ENCODE measurements at places on chromosomes 5 and 9.

GRCh38 chr5:171961117-171961516 is 45.3 kb downstream of the FBXW11 start:
- DNase-seq = no peak

- no peak for DNase-seq
Measured at GRCh38 chr9:589723-590122, 251.8 kb upstream of the DMRT1 start.

GRCh38 chr5:138831703-138832102 is 43.4 kb downstream of the LRRTM2 start:
- DNase-seq = no peak

DNA sequence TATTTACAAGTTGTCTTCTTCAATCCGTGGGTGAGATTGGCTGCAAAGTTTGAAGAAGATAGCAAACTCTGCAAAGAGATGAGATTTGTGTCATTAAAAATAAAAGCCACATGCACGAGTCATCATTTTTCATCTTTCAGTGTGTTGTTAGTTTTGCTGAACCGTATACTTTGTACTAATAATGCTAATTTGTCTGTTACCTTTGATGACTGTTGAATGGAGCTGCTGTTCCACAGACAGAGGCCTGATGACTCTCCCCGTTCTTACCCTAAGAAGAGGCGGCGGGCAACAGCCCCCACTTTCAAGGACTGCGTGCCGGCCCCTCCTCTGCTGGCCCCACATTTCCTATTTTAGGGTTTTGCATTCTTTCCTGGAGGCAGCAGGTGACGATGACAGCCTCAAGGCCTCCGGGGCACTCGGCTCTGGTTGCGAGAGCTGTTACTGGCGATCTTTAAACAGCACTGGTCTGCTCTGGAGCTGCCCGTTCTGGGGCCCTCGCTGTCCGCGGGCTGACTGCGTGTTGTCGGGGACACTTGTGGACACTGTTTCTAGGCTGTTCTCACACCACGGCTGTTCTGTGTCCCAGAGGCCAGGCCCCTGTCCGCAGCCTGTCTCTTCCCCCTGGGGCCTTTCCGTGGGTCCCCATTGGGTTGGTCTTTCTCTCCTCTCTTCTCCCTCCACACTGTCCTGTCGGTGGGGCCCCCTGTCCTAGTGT is 35.1 kb downstream of the NDUFS6 start:
- DNase-seq = no peak

- DNase-seq = no peak
Measured at GRCh38 chr5:105782501-105782900, 1888.2 kb downstream of the EFNA5 start.

DNA sequence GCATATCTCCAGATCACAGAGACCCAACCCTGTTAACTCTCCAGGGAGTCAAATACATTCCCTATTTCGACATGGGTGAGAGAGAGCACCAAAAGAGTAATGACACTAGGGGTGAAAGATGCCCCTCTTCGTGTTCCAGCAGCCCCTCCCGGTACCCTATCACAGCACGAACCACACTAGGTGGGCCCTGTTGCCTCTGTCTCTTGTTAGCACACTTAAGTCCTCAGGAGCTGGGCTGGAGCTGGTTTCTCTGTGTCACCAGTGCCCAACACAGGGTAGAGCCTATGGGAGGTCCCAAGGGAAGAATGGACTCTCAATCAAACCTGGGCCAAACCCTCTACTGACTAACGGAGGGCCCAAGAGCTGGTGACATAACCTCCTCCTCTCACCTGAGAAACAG is 1.2 kb downstream of the CDK20 start:
- DNase-seq = no peak

GRCh38 chr5:112063191-112063590 is 306.2 kb upstream of the NREP start:
- no peak for DNase-seq

DNA sequence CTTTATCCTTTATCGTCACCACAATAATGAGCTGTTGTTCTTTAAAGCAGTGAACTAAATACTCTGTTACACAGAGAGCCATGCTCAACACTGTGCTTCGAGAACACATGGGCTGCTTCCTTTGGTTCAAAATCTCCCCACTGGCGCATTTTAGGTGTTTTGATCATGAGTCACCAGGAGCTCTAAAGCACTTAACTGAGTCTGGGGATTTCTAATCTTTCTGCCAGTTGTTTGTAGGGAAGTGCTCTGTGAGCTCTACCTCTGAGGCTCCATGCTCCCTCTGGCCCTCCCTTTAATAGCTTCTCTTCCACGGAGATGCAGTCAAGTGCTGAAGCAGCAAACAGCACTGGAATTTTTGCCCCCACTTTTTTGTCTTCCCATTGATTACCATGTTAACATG is 17.0 kb downstream of the ERAP2 start:
- DNase-seq = no peak

- no peak for DNase-seq
Measured at GRCh38 chr9:135896626-135897025, 10.7 kb downstream of the CAMSAP1 start.

GRCh38 chr9:16608906-16609305 is 261.6 kb downstream of the BNC2 start:
- no peak for DNase-seq

- peak; percentile 16 for DNase-seq
Measured at GRCh38 chr5:172902497-172903472, 56.4 kb upstream of the RPL26L1 start.

GRCh38 chr9:99433555-99433954 is 211.5 kb downstream of the SEC61B start:
- no peak for DNase-seq

- no peak for DNase-seq
Measured at GRCh38 chr9:89480825-89481537, 16.9 kb downstream of the SEMA4D start.

- DNase-seq = no peak
Measured at GRCh38 chr9:110984890-110985437, 53.3 kb downstream of the LPAR1 start.

DNA sequence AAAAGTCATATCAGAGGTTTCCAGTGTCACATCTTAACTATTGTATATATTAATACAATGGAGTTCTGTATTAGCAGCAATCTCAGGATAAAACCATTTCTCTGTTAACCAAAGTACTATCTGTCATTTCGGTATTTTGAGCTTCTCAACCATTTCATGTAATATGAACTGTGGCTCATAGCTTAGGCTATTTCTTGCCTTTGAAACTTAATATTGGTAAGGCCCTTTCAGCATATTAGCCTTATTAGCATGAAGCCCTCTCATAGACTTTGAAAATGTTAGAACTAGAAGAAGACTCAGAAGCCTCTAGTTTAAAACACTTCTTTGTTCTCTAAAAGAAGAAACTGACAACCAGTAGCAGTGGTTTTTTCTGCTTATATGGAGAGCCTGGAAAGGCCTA is 731 bp downstream of the CAVIN4 start:
- DNase-seq = no peak

DNA sequence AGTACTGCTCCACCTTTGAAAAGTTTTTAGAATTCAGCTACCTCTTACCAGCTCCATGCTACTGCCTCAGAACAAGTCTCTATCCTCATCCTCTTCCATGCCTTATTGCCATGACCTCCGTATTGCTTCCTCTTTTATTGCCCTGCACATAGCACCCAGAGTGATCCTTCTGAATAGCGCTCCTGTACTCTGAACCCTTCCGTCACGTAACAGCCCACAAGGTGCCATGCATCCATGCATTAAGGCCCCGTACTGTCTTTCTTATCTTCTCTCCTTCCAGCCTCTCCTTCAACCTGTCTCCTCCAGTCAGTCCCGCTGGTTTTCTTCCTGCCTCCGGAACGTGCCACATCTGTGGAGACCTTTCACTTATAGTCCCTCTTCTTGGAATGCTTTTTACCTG is 273.3 kb upstream of the SEMA6A start:
- no peak for DNase-seq

- no peak for DNase-seq
Measured at GRCh38 chr5:97854871-97855762, 672.1 kb upstream of the RIOK2 start.

- no peak for DNase-seq
Measured at GRCh38 chr5:61809651-61810050, 477.6 kb downstream of the ZSWIM6 start.

DNA sequence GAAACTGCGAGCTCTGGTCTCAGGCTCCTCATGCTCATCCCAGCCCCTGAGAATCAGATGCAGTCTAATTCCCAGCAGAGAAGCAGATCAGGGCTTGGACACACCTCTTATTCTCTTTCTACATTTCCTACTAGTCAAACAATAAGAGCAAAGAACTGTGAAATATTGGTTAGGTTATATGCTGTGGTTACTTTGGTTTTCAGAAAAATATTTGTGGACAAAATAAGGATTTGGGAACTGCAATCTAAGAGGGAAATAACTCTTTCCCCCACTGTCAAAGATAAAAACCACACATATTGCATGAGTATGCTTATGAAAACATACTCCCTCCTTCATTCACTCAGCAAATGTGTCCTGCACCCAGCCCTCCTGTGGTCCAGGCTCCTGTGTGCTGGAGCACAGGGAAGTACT is 164.5 kb upstream of the S1PR3 start:
- no peak for DNase-seq

DNA sequence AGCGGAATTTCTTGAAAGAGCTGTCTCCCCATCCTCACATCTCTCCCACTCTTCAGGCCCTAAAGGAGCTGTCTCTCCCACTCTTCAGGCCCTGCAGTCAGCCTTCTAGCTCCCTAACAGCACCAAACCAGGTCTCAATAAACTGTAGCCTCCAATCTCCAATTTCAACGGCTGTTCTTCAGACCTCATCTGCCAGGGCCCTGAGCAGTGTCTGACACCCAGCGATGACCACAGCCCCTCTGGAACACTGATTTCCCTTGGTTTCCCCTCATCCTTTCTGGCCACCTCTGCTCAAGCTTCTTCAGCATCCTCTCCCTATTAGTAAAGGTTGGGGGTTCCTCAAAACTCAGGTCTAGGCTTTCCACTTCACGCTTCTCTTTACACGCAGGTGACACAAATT is 1.6 kb upstream of the P4HA2 start:
- DNase-seq = no peak

DNA sequence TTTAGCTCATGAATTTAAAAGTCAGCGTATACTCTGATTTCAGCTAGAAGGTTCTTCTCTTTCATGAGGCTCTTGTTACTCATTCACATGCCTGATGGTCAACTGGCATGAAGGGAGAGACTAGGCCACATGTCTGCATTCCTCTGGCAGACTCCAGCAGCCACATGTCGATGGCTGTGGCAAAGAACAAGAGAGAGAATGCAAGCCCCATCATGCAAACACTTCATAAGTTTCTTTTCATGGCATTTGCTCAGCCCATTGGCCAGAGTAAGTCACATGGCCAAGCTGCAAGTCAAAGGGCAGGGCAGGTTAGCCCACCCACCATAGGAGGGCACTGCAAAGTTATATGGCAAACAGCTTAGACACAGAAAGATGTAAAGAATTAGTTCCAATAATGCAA is 5.4 kb downstream of the KCNV2 start:
- DNase-seq = no peak

DNA sequence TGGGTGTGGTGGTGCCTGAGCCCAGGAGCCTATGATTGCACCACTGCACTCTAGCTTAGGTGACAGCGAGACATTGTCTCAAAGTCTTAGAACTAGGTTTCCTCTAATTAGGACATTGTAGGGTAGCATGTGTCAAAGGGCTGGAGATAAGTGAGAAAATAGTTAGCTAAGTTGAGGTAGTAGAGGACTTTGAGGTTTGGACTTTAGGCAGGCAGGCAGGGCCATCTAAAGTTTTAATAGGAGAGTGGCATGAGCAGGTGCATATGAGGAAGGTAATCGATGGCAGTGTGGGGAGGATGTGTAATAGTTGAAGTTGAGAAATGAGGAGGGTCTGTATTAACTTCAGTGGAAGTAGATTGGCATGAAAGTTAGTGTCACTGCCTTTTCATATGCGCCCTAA is 21.1 kb downstream of the CNOT6 start:
- no peak for DNase-seq

DNA sequence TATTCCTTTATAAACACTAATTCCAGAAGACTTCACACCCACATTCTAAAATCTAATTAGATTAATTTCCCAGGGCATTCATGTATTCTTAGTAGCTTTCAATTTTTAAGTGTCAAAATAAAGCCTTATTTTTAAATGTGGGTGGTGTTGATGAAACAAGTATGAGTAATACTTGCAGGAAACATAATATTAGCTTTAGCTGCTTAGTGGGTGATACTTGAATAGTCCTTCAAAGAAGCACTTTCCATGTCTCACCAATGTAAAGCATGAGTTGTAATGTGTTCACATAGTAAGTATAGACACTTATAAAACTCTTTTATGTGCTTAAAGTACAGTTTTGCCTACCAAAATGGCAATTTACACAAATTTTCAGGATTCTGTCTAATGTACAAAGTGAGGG is 6.9 kb downstream of the FNBP1 start:
- no peak for DNase-seq

- no peak for DNase-seq
Measured at GRCh38 chr5:138833080-138833479, 42.1 kb downstream of the LRRTM2 start.

DNA sequence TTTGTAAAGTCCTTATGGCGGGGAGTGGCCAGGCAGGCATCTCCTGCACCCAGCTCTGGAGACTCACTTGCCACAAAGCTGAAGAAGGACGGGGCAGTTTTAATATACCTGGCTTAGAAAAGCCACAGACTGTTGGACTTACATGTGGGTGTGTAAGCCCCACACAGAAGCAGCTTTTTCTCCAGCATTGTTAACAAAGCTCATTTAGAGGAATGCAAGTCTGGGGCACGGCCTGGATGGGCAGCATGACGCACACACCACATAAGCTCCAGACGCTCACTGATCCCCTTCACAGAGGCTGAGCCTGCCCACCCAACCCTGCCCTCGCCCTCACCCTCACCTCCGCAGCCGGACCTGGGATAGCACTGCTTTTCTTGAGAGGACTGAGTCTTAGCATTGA is 58.0 kb upstream of the PDE8B start:
- DNase-seq = no peak

DNA sequence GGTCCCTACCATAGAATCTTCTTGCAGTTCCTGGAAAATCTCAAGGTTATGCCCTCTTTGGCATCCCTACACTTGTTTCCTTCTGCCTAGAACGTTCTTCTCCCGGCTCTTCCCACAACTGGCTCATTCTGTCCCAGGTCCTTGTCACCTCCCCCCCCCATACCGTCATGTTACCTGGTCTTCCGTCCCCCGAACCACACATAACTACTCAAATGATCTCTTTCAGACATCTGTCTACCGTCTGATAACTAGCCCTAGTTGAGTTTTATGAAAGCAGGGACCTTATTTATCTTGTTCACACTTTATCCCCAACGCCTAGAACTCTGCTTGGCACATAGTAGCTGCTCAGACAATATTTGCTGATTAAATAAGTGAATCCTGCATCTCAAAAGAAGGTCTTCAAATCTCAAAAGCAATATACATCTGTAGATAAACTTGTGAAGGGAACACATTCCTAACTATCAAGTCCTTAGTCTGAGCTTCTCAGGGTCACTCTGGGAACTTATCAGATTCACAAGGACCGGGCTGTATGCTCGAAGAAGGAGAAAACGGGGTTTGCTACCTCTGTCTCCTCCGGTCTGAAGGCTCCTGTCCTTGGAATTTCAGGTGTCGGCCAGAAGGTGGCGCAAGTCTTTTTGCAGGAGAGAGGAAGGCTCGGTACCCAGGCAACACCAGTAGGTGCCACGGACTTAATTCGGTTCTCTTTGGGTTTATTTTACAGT is 30.0 kb downstream of the LCP2 start:
- peak; percentile 79 for DNase-seq

Measured in iPS DF 6.9 (cell line).